Stimulated activated CD4-positive, alpha-beta T cell treated with anti-CD3 and anti-CD28 coated beads, Interleukin-1b, Interleukin-23, amount 100 ng/mL, for 1 hour (primary cell): ENCODE measurements at places on chromosomes 1 and 21.

DNA sequence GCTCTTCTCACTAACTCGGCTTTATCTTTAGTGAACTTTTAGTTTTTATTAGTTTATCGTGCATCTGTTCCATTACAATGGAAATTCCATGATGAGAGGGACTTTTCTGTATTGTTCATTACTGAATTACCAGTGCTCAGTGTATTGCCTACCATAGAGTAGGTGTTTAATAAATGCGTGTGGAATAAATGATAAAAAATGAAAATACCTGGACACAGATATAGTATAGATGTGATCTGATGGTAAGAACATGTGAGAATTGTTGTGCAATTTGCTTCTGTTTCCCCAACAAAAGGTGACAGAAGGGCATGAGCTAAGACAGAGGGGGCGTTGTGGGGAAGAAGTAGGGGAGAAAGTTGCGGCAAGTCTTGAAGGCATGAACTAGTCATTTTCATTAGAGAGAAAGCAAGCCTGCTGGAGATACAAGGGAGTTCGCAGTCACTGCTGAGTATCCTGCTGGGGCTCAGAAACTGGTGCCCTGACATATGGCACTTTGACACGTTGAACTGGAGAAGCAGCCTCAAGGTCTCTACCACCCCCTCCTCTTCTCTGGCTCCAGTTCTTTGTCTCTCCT lies 5.6 kb upstream of the COG2 start:
- no peak for DNase-seq

- DNase-seq, result no peak
These were observed 23.1 kb upstream of the TOR3A start for GRCh38 chr1:179058487-179059483.

DNA sequence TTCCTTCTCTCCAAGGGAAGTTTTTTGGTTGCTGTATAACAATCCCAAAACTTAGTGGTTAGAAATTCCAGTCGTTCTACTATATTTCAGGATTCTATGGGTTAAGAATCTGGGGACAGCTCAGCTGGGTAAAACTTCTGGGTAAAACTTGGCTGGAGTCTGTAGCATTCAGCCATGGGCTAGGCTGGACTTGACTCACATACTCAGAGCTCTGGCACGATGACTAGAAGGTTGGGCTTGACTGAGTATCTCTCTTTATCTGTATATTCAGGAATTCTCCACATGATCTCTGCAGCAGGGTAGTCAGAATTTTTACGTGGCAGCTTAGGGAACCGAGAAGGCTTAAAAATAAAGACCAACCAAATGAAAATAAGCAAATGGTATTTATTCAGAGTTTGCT lies 28.2 kb upstream of the HRNR start:
- no peak for DNase-seq

DNA sequence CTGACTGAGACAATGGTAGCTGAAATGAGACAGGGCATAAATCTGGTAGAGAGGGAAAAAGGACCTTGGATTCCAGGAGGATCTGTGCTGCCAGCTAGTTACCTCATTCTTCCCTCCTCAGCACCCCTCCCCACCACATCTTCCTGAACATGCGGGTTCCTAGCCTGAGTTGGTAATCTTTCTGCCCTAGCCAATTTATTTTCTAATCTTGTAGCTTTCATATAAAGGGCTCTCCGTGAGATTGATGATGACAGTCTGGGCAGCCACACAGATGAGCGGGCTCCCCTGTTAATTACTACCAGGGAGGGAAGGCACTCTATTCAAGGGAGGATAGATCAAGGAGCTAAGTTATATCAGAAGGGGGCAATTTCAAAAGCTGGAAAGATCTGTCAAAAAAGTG lies 20.2 kb downstream of the ARHGEF11 start:
- DNase-seq, result no peak

DNA sequence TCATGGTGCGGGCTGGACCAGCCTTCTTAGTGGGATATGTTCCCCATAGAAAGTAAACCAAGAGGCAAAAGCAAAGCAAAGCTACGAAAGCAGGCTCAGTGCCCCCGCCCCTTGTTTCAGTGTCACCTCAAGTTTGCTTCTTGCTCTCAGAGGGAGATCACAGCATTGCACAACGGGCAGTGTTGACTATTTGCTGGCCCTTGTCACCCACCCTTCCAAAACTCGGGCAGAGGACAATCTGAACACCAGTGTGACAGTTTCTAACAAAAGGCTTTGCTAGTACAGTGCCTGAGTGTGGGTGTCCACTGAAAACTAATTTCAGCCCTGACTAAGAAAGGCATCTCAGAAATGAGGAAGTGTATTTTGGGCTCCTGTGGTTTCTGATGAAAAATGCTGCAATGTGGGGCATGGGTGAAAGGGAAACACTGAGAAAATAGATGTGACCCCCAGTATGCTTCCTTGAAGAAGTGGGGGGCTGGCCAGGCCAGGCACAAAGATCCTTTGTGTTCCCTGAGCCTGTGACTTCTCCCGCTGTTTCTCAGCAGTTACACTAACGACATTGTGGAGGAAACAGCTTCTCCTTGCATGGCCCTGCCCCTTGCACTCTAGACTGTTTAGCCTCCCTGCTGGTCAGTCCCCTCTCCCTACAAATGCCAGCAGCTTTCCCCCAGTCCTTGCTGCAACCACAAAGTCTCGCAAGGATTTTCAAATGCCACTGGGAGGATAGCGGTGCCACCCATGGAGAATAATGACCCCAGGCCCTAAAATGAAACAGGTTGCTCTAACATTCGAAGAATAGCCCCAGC lies 33.3 kb upstream of the KCNE1 start:
- no peak for DNase-seq

- DNase-seq, result no peak
These were observed 41.7 kb upstream of the ZNF326 start for GRCh38 chr1:89953131-89953626.

GRCh38 chr21:40284409-40284808 lies 417.2 kb downstream of the PCP4 start:
- no peak for DNase-seq

DNA sequence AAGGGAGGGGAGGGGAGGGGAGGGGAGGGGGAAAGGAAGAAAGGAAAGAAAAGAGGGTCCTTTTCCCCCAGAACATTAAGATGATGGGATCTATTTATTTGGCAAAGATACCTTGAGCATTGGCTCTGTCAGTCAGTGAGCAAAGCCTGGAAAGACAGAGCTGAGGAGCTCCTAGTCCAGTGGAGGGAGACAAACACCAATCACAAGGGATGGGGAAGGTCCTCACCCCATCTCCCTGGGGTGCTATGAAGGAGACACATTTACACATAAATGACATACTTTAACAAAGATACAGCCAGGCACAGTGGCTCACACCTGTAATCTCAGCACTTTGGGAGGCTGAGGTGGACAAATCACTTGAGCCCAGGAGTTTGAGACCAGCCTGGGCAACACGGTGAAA lies 154.9 kb upstream of the TIAM1 start:
- DNase-seq, result no peak

DNA sequence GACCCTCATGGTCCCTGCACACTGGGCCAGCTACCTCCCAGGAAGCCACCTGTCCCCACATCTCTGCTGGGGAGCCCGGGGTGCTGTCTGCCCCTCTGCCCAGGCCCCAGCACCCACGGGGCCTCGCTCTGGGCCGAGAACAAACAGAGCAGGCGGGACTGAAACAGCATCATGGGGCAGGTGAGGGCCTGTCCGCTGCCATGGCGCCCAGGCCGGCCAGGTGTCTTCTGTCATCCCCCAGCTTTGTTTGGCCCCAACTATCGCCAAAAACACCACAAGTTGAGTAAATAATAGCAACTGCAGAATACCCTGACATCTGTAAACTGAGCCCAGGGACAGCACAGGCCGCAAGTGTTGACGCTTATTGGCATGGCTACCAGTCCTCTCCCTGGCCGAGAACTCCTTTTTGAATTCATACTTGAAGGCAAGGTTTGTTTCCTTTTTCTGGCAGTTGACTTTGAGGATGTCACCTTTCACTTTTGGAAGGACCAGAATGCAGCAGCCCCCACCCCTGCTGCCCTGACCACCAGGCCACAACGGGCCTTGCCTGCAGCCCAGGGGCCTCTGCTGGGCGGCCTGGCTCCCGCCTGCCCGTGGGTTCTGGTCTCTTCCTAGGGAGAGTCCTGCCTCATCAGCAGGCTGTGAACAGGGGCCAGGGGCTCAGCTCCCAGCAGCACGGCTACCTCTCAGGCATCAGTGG lies 152.7 kb downstream of the CASZ1 start:
- no peak for DNase-seq

DNA sequence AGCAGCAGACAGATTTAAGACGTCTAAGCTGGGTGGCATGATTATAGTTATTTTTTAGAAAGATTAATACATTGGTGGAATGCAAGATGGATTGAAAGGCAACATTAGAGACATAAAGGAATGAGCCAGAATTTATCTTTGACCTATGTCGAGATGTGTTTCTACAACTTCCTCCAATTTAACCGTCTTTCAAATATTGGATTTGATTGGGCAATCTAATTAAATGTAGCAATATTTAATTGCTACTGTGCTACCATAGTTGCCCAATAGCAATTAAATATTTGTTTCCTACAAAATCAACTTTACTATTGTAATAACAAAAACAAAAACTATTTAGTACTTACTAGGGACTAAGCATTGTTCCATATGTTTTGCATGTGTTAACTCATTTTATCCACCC lies 30.4 kb upstream of the CYP4A22 start:
- DNase-seq, result no peak

DNA sequence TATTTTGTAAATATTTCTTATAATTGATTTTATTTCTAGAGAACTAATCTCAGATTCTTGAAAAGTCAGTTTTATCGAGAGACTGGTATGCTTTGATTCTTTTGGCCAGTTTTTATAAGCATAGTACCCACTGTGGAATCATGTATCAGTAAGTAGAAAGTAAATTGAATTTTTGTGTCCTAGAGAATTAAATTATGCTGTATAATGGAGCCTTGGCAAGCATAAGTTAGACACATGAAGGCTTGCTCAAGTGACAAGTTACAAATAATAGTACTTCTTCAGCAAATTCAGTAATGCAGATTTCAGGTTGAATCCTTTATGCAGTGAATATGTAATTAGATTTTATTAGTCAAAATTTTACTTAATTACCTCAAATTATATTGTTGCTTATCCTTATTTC lies 40.1 kb downstream of the ADGRL2 start:
- DNase-seq, result no peak

GRCh38 chr1:234756066-234756774 lies 146.2 kb upstream of the IRF2BP2 start:
- DNase-seq, result no peak
